ENCODE measurements at places on chromosomes 13 and 19. TPM values are rescaled to one million over a fixed set of nuclear protein-coding genes. Genes with fewer than 3 reads are reported as not detected.

GRCh38 chr13:38147050-38147449, 202.6 kb upstream of the UFM1 start:
- no peaks in the 10 kb centered on the region for H3K36me3 ChIP-seq
- no peaks in the 10 kb centered on the region for H3K27me3 ChIP-seq
- H3K4me3 ChIP-seq: no peak overlapping the region
- no peak for DNase-seq
- H3K4me1 ChIP-seq: no peaks in the 10 kb centered on the region
- H3K27ac ChIP-seq: no peak overlapping the region

DNA sequence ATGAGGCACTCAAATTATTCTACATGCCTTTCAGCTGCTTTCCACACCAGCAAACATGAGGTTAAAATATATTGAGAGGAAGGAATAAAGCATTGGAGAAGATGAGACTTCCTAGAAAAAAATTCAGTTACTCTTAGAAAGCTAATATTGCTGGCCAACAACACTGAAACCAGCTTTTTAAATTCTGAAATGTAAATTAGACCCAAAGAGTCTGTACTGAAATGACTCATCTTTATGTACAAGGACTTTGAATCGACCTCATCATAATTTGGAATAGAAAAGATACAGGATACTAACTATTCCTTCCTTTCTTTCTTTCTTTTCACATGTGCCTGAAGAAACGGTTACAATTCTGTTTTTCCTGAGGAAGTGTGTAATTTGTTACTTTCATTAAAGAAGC, 6.5 kb upstream of the HSPH1 start:
- DNase-seq: no peak
- H3K36me3 ChIP-seq: no peaks in the 10 kb centered on the region
- no peak overlapping the region for H3K27ac ChIP-seq
- peaks cover under 1% of the 10 kb centered on the region for H3K4me1 ChIP-seq
- no peak overlapping the region for H3K4me3 ChIP-seq
- no peaks in the 10 kb centered on the region for H3K27me3 ChIP-seq

DNA sequence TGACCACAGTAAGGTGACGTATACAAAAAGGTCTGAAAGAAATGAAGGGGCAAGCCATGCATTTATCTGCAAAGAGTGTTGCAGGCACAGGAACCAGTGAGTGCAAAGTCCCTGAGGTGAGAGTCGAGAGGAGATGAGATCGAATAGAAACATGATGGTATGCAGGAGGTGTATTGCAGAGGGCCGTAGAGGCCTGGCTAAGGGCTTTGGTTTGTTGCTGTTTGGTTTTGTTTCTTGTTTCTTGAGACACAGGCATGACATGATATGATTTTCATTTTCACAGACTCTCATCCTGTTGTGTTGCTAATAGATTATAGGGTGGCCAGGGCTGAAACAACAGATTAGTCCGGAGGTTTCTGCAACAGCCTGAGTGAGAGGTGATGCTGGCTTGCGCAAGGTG, 80.4 kb downstream of the HSPH1 start:
- H3K4me3 ChIP-seq: no peak overlapping the region
- H3K36me3 ChIP-seq: no peaks in the 10 kb centered on the region

DNA sequence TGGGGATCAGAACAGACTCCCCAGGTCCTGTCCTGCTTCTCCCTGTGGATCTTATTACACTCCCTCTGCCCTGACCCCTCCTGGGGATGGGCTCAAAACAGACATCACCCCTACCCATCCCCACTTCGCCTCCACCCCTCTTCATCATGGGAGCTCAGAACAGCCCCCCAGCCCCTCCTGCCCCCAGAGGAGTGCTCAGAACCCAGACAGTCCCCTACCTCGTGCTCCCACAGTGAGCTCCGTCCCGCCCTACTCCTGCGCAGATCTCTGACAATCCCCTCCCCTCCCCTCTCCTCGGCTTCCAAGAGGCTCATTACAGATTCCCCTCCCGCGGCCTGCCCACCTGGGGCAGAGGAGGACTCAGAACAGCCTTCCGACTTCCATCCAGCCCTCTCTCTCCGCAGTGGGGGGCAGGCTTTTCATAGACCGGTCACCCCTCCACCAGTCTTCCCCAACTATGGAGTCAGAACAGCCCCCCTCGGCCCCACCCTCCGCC, 6.1 kb downstream of the NXNL1 start:
- no peak overlapping the region for H3K27ac ChIP-seq
- peaks cover 18% of the 10 kb centered on the region for H3K4me1 ChIP-seq
- DNase-seq: no peak
- H3K4me3 ChIP-seq: no peak overlapping the region
- H3K27me3 ChIP-seq: peaks cover 9% of the 10 kb centered on the region

DNA sequence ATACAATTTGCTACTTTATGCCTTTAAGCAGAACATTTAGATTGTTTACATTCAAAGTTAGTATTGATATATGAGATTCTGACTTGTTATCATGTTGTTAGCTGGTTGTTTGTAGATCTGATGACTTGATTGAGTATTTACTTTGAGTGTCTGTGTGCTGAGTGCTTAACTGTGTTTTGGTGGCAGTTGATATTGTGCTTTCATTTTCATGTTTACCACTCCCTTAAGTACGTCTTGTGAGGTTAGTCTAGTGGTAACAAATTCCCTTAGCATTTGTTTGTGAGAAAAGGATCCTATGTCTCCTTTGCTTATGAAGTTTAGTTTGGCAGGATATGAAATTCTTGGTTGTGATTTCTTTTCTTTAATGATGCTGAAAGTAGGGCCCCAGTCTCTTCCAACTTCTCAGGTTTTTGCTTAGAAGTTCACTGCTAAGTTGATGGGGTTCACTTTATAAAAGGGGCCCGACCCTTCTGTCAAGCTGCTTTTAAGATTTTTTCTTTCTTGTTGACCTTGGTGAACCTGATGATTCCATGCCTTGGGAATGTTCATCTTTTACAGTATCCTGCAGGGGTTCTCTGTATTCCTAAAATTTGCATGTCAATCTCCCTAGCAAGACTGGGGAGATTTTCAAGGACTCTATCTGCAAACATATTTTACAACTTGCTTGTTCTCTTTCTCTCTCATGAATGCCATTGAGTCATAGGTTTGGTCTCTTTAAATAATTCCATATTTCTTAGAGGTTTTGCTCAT, 1095.4 kb upstream of the PCDH20 start:
- no peaks in the 10 kb centered on the region for H3K27me3 ChIP-seq
- no peak overlapping the region for H3K4me3 ChIP-seq
- no peak overlapping the region for H3K27ac ChIP-seq
- no peak for DNase-seq
- H3K4me1 ChIP-seq: no peaks in the 10 kb centered on the region

- H3K4me1 ChIP-seq: no peaks in the 10 kb centered on the region
- H3K27ac ChIP-seq: no peak overlapping the region
- no peak for DNase-seq
- no peaks in the 10 kb centered on the region for H3K36me3 ChIP-seq
- H3K4me3 ChIP-seq: no peak overlapping the region
Observed at GRCh38 chr19:42349378-42350107, 24.1 kb downstream of the MEGF8 start.

DNA sequence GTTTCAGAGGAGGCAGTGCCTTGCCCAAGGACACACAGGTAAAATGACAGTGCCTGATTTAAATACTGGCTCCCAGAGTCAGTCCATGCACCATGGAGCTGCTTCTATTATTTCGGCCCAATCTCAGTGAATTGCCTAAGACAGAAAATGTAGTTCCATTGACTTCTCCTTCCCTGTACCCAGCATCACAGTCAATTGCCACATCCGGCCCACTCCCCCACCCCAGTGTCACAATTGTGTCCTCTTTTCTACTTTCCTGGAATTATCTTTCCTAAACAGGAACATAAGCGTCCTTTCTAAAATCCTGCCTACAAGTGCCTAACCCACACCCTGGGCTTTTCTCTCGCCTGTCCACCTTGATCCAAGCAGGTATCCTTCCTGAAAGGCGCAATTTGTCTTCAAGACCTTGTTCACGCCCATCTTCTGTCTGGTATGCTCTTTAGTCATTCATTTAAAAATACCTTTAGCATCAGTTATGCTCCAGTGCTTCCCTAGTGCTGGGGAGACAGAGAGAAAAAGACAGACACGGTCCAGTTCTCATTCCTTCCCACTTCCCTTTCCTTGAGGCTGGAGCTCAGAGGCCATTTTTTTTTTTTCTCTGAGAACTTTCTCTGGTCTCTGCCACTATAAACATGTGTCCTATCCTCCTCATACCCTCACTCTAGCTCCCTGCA, 411.4 kb downstream of the LIG4 start:
- DNase-seq: no peak
- H3K27me3 ChIP-seq: no peaks in the 10 kb centered on the region
- no peak overlapping the region for H3K4me3 ChIP-seq
- H3K27ac ChIP-seq: no peak overlapping the region

DNA sequence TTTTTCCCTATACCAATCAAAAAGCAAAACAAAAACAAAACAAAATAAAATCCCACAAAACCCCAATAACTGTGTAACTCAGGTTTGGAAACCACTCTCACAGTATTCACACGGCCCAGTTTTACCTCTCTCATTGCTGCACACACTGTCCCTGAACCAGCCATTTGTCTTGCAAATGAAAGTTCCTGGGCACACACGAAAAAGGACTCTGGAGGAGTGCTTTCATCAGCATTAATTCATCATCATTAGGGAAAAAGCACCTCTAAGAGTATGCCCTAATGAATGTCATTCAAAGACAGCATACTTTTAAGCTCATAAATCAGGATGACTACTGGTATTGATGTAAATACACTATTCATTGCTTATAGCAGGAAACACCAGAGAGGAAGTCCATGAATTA, 306.3 kb downstream of the DNAJC15 start:
- H3K36me3 ChIP-seq: no peaks in the 10 kb centered on the region
- no peak for DNase-seq

- DNase-seq: no peak
- H3K27me3 ChIP-seq: no peaks in the 10 kb centered on the region
- no peaks in the 10 kb centered on the region for H3K36me3 ChIP-seq
- no peak overlapping the region for H3K4me3 ChIP-seq
- H3K4me1 ChIP-seq: no peaks in the 10 kb centered on the region
- H3K27ac ChIP-seq: no peak overlapping the region
Observed at GRCh38 chr13:40819797-40820315, 30.4 kb downstream of the SLC25A15 start.

GRCh38 chr19:5651361-5651760, 28.5 kb downstream of the SAFB start:
- no peak for DNase-seq
- no peak overlapping the region for H3K4me3 ChIP-seq
- peaks cover 2% of the 10 kb centered on the region for H3K36me3 ChIP-seq
- H3K27ac ChIP-seq: no peak overlapping the region

GRCh38 chr13:31538067-31539042, 201.0 kb upstream of the RXFP2 start:
- no peak overlapping the region for H3K4me3 ChIP-seq
- H3K27ac ChIP-seq: no peak overlapping the region

GRCh38 chr13:97266772-97267417, 44.8 kb downstream of the MBNL2 start:
- H3K27ac ChIP-seq: peak overlapping the region; percentile 32
- H3K36me3 ChIP-seq: no peaks in the 10 kb centered on the region
- no peak overlapping the region for H3K4me3 ChIP-seq

DNA sequence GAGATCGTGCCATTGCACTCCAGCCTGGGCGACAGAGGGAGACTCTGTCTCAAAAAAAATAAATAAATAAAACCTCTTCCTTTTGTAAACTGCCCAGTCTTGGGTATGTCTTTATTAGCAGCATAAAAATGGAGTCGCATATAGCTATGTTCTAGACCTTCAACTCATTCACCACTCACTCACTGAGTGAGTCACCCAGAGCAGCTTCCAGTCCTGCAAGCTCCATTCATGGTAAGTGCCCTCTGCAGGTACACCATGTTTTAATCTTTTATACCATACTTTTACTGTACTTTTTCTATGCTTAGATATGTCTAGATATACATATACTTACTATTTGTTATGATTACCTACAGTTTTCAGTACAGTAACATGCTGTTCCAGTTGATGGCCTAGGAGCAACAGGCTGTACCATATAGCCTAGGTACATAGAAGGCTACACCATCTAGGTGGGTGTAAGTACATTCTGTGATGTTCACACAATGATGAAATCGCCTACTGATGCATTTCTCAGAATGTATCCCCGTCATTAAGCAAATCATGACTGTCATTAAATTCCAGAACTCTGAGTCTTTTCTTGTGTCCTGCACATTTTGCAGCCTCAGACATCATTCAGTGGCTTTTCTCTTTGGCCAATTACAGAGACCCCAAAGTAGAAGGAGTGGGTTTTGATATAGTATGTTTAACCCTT, 13.7 kb upstream of the FARP1 start:
- H3K36me3 ChIP-seq: no peaks in the 10 kb centered on the region
- no peaks in the 10 kb centered on the region for H3K27me3 ChIP-seq
- H3K4me3 ChIP-seq: no peak overlapping the region
- H3K27ac ChIP-seq: no peak overlapping the region
- H3K4me1 ChIP-seq: no peaks in the 10 kb centered on the region
- no peak for DNase-seq

- no peaks in the 10 kb centered on the region for H3K4me1 ChIP-seq
- H3K36me3 ChIP-seq: no peaks in the 10 kb centered on the region
- no peak for DNase-seq
- H3K4me3 ChIP-seq: no peak overlapping the region
- no peaks in the 10 kb centered on the region for H3K27me3 ChIP-seq
Observed at GRCh38 chr13:34347784-34348573, 530.0 kb downstream of the RFC3 start.

- no peaks in the 10 kb centered on the region for H3K27me3 ChIP-seq
- no peak overlapping the region for H3K27ac ChIP-seq
- H3K4me3 ChIP-seq: no peak overlapping the region
- no peak for DNase-seq
- H3K4me1 ChIP-seq: no peaks in the 10 kb centered on the region
Observed at GRCh38 chr13:26540334-26540733, 17.1 kb upstream of the WASF3 start.

Gene SHANK1
- 0.98 TPM for total RNA-seq

Gene SHD
- not detected for total RNA-seq

Gene DKKL1
- not detected for total RNA-seq

Gene ZNF260
- 6.4 TPM for total RNA-seq

Gene FLT1
- 18.9 TPM for total RNA-seq

Gene ACER1
- total RNA-seq: not detected
